HAP-1 (cell line): ENCODE measurements at places on chromosomes 2 and 18.

DNA sequence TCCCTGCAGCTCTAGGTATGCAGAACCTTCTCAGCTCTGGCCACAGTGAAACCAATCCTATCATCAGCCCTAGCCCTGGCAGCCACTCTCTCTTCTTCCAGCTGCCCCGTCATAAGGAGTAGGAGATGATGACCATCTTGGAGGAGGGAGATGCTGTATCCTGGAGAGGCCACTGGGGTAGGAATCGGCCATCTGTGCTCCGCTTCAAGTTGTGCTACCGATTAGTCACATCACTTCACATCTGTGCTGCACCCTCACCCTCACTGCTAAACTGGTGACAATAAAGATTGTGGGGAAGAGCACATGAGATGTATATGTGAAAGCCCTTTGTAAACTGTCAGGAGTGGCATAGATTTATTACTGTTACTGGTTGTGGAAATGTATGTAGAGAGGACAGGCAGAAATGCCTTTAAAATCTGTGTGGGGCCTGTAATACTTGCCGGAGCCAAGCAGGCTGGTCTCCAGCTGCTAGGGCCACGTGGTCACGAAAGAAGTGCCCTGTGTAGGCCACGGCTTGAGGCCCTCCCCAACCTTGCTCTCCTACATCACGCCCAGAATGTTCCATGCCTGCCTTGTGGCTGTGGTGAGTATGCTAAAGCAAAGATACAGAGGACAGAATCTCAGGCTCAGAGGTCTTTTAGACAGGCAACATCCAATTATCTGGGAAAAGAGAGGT is 236.8 kb downstream of the CLIP4 start:
- DNase-seq: no peak

DNA sequence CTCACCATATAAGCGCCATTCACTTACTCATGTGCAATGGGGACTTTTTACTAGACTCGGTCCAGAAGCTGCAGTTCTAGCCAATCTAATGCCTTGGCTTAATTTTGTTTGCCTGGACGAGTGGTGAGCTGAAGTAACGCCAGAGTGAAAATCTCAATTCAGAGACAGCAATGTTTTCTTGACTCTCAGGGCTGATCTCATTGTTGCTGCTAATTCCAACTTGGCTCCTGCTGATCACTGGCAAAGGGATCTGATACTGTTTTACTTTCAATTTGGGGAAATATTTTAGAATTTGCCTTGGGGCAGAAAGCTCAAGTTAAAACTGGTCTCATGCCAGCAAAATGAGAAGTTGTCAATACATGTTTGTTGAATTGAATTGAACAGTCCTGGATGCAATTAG is 906.6 kb upstream of the CDH2 start:
- DNase-seq: no peak

GRCh38 chr2:38470115-38470514 is 93.0 kb upstream of the ATL2 start:
- no peak for DNase-seq

- DNase-seq: no peak
These were observed 61.3 kb downstream of the NABP1 start for GRCh38 chr2:191739194-191739593.

DNA sequence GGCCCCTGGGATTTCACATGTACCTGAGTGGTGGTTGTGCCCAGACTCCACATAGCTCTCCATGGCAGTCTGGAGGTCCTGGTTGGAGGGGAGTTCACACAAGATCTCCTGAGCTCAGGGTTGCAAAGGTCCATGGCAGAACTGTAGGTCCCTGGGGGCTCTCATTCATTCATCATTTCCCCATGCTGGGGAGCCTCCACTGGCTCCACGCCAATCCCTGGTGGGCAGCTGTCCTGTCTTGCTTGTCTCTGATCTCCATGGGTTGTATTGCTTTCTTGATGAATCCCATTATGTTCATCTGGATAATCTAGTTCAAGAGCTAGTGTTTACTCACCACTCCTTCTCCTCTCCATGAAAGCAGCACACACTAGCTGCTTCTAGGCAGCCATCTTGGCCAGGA is 42.4 kb downstream of the ZSWIM2 start:
- DNase-seq: no peak

DNA sequence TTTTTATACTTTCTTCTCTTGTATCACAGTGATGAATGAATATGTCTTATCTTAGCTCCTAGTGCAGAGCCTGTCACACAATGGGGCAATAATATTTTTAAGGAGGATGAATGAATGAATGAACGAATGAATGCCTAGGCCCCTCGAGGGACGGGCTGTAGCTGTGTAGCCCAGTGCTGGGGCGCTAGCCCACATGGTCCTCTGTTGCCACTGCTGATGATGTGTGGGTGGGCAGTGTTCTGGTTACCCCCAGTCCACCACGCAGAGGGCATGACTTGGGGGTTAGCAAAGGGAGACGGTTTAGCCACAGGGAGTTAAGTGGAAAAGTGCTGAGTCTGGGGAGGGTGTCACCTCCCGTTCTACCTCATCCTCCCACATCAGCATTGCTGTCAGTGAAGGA is 134.2 kb downstream of the SMAD7 start:
- DNase-seq: no peak

- no peak for DNase-seq
These were observed 181.2 kb upstream of the LRATD1 start for GRCh38 chr2:14451312-14451711.

DNA sequence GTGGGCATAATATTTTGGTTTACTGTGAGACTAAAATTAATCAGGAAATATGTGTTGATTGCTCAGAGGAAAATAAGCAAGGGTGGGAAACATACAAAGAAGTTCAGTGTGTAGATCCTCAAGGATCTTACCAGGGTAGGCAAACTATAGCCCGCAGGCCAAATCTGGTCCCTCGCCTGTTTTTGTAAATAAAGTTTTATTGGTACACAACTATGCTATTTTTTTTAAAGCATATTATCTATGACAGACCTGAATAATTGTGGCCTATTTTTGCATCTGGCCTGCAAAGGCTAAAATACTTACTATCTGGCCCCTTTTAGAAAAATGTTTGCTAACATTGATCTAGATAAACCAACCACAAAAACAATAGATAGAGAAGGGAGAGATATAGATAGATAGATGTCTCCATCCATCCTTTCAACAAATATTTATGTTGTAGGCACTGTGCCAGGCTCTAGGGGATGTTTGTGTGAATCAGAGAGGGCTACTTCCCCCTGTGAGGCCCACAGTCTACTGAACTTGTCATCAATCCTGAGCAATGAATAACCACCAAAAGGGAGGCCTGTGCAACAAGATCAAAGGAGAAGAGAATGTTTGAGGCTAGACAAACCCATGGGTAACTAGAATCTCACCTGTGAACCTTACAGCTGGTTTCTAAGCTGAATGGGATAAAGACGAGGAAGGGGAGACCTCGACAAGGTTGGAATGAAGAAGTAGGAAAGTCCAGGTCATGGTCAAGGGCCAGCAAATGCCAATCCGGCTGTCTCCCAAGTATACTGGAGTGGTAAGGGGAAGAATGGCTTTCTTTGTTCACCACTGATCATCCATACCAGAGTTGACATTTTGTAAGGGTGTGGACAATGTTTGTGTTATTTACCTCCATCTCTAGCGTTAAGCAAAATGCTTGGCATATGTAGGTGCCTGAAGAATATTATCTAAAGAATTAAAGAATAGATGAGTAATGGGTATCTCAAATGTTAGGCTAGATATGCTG is 23.6 kb downstream of the ALPK2 start:
- DNase-seq: no peak

GRCh38 chr2:140855471-140855870 is 1275.3 kb downstream of the LRP1B start:
- no peak for DNase-seq

DNA sequence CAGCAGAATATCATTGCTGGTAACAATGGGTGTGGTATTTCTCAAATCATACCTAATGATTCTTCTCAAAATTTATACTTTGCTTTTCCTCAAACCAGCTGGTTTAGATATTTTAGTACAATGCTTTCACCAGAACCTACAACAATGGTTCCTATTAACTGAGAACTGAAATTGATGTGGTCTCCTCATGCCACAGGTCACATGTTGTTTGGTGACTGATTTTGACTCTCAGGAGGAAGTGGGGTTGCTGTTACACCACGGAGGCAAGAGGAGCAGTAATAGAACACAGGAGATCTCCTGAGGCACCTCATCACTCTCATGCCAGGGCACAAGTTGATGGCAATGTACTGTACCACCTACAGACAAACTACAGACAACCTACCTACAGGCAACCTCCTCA is 3.0 kb upstream of the CEP68 start:
- no peak for DNase-seq

- no peak for DNase-seq
These were observed 9.0 kb upstream of the AFTPH start for GRCh38 chr2:64515086-64515485.

- no peak for DNase-seq
These were observed 115.7 kb downstream of the ZNF385B start for GRCh38 chr2:179745635-179746256.

GRCh38 chr18:58611395-58612131 is 17.3 kb downstream of the ALPK2 start:
- no peak for DNase-seq

- DNase-seq: no peak
These were observed 115.2 kb downstream of the RAB3GAP1 start for GRCh38 chr2:135167273-135167672.

DNA sequence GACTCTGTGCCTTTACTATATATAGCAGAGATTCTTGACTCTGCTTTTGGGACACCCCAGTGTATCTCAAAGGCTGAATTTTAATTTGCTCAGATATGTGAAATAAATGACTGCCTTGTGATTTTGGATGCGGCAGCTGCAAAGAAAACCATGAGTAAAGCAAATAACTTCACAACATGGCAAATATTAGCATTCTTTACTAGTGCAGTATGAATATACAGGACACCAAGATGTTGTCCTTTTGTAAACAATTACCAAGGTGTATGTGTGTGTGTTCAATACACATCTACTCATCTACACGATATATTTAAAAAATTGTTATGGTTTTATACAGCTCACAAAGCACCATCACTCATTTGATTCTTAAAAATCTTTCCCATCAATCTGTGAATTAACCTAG is 70.6 kb upstream of the TCF4 start:
- DNase-seq: no peak

GRCh38 chr18:7094427-7094826 is 23.2 kb downstream of the LAMA1 start:
- DNase-seq: no peak

DNA sequence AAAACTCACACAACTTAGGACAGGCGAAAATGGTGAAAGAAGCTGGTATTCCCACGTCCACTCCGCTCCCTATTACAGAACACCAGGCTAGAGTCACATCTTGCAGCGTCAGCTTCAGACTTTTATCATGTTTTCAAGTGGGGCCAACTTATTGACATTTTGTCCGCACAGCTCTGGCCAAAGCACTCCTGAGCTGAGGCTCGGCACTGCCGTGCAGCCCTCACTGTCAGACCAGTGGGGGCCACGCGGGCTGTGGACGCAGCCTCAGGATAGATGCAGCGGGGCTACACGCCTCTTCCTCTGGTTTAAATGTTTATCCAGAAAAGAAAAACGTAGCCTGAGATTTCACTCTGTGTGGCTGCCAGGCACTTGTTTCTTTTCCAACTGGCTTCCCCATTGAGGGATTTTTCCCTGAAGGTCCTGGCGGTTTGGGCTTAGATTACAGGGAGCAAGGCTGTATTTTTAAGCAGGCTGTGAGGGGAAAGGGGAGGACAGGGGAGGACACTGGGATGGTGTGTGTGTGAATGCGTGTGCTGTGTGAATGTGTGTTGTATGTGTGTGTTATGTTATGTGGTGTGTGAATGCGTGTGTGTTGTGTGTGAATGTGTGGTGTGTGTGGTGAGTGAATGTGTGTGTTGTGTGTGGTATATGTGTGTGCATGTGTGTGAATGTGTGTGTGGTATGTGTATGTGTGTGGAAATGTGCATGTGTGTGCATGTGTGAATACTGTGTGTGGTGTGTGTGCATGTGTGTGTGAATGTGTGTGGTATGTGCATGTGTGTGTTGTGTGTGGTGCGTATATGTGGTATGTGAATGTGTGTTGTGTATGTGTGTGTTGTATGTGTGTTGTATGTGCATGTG is 267.6 kb downstream of the DCDC2C start:
- no peak for DNase-seq

- DNase-seq: no peak
These were observed 8.4 kb upstream of the SP9 start for GRCh38 chr2:174326161-174327020.

DNA sequence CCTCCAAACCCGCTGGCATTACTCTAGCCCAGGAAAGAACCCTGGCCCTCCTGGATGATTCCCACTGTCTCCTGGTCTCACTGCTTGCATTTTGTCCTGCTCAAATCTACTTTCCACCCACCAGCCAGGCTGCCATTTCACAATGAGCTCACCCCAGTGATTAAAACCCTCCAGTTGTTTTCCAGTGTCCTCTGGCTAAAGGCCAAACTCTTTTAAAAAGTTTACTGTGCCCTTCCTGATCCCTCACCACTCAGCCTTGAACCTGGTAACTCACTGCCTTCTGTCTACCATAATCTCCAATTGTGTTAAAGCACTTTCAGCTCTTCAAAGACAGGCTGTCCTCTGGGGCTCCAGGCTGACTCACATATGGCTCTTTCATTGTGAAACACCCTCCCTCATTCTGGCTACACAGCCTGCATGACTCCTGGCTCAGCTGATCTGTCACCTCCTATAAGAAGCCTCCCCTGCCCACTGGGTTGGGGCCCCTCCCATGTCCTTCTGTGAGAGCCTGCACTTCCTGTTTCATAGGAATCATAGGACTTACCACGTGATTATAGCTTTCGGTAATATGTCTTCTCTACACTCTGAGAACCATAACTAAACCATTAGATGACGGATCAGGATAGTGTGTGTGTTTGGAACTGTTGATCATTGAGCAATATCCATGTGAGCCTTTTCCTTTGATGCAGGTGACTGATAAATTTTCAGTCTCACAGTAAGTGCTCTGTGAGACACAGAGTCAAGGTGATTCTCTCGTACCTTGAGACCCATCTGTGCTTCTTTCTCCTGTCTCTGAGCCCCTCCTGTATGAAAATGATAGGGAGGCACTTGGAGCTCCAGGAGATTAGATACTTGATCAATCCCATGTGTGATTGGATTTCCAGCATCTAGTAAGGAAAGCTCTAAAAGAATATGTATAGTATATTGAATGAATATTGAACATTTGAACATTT is 590.8 kb upstream of the ID2 start:
- DNase-seq: no peak

GRCh38 chr2:39733070-39733674 is 45.9 kb downstream of the THUMPD2 start:
- no peak for DNase-seq
